ENCODE measurements at places on chromosomes 4 and X.

- no peak for DNase-seq
Measured at GRCh38 chr4:13522282-13523104, 21.8 kb downstream of the NKX3-2 start.

DNA sequence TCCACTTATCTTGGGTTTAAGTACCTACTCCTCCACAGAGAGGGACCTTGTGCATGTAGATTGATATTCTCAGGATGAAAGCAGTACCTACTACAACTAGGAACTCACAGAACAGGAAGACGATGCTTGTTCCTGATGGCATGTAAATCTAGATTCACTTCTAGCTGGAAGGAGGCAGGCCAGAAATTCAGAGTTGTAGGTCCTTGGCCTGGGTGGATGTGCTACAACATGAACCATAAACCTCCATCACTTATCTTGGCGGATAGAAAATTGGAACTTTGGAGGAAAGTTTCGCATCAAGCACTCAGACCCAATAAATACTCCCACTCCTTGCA is 9.3 kb upstream of the SMIM20 start:
- DNase-seq = no peak

DNA sequence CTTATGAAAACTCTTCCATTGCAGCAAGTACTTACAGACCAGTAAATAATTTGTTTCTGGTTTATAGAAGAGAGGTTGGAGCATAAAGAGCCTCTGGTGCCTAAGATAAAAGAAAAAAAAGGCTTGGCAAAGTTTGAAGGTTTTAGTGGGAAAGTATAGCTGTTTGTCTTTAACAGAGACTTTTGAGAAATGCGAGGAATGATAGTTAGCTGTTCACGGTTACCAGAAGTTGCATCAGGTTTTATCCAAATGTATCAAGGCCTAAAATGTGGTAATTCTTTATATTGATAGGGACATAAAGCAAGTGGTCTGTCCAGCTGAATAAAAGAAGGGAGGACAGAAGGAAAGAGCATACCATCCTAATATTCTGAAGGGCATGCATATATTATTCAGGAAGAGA is 29.3 kb downstream of the RAP1GDS1 start:
- no peak for DNase-seq

DNA sequence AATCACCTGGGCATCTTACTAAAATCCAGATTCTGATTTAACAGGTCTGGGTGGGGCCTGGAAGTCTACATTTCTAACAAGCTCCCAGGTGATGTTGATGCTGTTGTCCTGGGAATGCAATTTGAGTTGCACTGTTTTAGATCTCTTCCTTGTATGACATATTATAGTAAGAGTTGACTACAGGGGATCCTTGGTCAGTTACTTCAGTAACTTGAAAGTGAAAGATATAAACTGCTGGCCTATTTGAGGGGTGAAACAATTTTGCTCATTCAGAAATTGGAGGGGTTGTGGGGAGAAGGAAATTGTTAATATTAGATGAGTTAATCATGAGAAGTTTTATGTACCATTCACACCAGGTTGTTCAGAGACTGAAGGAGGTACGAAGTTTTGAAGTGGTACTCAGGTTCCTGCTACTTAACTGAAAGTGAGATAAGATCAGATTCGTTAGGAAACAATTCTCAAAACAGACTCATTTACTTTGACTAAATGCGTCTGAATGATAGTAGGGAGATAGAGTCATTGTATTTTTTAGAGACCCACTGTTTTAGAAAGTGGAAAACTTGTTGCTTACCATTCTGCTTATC is 12.5 kb downstream of the SH2D1A start:
- no peak for DNase-seq

- no peak for DNase-seq
Measured at GRCh38 chr4:101221294-101221693, 126.0 kb downstream of the PPP3CA start.
